ENCODE measurements at places on chromosomes 6 and 20.

DNA sequence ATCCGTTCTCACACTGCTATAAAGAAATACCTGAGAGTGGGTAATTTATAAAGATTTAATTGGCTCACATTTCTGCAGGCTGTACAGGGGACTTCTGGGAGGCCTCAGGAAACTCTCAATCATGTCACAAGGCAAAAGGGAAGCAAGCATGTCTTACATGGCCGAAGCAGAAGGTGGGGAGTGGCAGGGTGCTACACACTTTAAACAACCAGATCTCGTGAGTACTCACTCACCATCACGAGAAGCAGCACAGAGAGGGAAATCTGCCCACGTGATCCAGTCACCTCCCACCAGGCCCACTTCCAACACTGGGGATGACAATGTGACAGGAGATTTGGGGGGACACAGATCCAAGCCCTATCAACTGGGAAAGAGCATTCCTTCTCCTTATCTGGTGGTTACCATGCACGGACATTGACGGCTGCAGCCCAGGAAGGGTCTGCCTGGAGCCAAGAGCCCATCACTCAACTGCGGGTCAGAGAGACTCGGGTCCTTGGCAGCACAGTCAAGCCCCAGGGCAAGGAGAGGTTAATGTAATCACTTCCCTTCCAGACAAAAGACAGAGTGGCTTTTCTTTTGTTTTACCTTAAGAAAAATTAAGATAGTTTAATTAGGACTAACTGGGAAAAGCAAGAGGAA is 112.3 kb upstream of the CST7 start:
- DNase-seq, result no peak

DNA sequence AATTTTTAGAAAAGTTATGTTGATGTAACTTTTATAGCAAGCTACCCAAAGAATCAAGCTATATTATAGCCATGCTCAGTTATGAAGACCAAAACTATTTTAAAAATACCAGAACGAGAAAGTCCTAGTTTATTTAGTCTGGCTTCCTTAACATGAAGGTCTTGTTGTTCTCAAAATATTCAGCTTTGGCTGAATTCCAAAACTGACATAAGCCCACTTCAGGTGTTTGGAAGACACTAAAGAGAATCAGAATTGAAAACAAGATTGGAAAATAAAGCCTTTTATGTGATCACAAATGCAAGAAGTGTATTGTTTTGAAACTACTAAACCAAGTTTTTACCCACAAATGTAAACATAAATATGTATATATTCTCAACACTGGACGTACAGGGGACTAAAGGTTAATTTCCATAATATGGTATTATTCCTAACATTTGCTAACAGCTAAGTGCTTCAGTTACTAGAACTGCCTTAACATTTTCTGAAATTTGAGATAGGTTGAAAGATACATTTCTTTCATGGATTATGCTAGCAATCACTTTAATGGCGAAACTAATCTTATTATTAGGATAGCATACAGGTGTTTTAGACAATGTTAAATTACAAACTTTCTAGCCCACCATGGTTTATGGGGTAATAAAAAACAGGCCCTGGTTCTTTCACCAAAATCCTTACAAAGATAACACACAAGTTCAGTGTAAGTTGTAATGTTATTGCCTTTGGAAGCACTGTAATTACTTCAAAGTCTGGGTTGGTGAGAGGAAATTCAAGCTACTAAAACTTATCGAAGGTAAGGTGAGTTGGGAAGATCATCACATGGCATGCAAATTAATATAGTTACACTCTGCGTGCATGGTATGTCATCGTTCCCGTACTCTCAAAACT is 1.6 kb downstream of the MAP3K5 start:
- no peak for DNase-seq

GRCh38 chr20:8342391-8342790 is 210.3 kb downstream of the PLCB1 start:
- no peak for DNase-seq

GRCh38 chr20:45470262-45470931 is 844 bp downstream of the WFDC2 start:
- DNase-seq, result no peak

DNA sequence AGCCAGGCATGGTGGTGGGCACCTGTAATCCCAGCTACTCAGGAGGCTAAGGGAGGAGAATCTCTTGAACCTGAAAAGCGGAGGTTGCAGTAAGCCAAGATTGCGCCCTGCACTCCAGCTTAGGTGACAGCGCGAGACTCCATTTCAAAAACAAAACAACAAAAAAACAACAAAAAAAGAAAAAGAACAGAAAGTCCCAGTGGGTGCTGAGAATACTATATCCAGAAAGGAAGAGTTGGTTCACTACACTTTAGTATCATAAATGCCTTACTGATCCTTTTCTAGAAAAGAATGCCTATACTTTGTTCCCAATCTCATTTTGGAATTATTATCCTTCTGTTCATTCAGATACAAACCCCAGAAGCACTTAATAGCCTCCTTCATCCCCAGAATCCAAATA is 20.9 kb upstream of the ADGRG6 start:
- no peak for DNase-seq

GRCh38 chr6:160293844-160294243 is 35.2 kb upstream of the SLC22A2 start:
- no peak for DNase-seq

DNA sequence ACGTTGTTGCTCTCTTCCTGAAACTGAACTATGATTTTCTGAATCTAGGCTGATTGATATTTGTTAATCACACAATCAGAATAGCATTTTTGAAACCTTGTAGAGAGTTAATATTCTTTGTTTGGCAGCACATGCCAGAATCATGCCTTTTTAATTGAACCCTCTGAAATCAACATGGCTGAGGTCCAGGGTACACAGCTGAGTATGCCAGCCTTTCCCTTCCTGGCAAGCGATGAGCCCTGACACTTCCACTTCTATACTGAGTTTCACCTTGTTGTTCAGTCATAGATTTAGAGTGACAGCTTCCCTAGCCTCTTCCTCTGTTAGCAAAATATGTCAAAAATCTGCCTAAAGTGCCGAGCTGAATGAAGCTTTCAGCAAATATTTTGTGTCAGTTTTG is 6.8 kb downstream of the HDDC2 start:
- DNase-seq, result no peak

DNA sequence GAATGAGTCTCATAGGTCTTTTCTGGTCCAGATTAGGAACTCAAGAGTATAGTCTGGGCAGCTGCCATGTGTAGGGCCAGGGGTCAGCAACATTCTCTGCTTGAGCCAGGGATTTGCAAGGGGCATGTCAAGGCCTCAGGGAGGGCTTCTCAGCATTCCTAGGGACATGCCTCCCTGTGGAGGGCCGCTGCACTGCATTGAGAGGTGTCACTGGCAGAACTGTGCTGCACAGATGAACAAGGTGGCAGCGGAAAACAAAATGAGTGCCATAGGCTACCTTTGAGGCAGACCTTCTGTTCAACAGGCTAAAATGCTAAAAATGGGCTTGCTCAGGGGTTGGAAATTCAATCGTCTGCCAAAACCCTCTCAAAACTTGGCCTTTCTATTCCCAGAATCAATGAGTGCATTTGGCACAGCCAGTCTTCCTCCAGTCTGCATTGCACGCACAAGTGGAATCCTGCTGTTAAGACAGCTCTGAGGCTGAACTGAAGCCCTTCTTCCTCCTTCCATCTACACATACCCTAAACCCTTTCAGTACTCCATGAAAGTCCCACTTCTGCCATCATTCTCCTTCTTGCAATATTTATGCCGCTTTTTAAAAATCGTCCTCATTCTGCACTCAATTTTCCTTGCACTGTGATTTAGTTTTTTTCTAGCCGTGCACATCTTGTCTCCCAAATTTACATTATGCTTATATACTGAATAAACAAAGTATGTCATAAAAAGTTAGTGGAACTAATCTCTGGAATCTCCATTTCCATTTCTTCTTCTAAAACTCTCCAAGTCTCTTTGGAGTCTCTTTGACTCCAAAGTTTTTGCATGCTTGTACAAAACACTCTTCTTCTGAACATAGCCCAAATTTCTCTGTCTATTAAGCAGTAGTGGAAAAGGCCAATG is 51.7 kb downstream of the SLC26A8 start:
- no peak for DNase-seq

GRCh38 chr6:133991096-133991593 is 38.1 kb downstream of the TBPL1 start:
- DNase-seq, result no peak

DNA sequence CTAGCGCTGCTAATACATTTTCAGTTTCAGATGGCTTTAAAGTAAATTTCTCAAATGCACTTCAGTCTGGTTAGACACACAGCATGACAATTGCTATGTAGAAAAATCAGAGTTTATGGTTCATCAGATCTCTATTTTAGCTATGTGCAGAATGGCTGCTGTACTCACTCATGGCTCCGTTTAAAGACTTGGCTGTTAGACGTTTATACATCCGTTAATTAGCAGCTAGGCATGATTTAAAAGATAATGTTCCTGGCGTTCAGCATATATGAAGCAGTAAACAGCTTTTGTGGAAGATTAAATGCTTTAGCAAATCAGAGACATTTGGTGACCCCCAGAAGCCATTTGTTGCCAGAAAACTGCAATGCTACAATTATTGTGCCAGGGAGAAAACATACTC is 350.0 kb upstream of the MANEA start:
- no peak for DNase-seq

GRCh38 chr6:149940672-149940982 is 1.2 kb upstream of the ULBP2 start:
- no peak for DNase-seq

DNA sequence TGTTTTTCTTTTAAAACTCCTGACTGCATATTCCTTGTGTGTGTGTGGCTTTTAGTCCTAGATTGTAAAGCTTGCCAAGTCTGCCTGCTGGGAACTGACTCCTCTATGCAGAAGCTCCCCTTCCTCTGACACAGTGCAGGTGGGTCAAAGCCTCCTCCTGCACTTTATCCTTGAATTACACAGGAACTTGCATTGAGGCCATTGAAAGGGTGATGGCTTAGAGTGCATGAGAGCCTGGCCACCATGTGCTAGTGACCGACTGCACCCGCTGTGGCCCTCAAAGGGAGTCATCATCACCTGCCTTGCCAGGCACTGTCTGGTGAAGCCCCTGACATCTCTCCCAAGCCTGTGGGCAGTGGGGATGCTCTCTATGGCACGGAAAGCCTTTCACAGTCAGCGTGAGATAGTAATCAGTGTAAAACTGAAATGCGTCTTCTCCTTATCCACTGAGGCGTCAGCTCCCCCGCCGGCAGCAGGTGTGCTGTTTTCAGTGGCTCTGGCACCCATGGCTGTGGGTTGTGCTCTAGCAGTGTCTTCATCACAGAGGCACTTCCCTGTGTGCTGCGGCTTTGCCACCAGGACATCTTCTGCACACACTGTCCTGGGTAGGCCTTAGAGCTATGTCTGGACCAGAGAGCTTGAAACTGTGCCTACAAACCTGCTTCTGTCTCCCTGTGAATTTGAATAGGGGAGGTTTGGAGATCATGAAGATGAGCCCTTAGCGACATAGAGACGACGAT is 87.9 kb downstream of the THBS2 start:
- DNase-seq, result no peak

GRCh38 chr6:167073679-167074274 is 49.1 kb upstream of the CCR6 start:
- no peak for DNase-seq

DNA sequence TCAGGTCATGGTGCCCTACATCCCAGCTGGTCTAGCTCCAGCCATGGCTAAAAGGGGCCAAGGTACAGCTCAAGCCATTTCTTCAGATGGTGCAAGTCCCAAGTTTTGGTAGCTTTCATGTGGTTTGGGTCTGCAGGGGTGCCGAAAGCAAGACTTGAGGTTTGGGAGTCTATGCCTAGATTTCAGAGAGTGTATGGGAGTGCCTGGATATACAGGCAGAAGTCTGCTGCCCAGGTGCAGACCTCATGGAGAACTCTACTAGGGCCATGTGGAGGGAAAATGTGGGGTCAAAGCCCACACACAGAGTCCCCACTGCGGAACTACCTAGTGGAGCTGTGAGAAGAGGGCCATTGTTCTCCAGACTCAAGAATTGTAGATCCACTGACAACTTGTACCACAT is 1000.9 kb upstream of the ADGRB3 start:
- no peak for DNase-seq

GRCh38 chr6:143961066-143961465 is 47.0 kb downstream of the PLAGL1 start:
- no peak for DNase-seq

GRCh38 chr6:15751721-15752350 is 89.0 kb upstream of the DTNBP1 start:
- no peak for DNase-seq
